ENCODE measurements at places on chromosomes 3 and 15.

GRCh38 chr3:62696011-62696410 is 179.2 kb downstream of the CADPS start:
- H3K27ac ChIP-seq: no peak overlapping the region
- no peaks in the 10 kb centered on the region for H3K27me3 ChIP-seq
- H3K4me3 ChIP-seq: no peak overlapping the region
- no peaks in the 10 kb centered on the region for H3K36me3 ChIP-seq
- H3K4me1 ChIP-seq: no peaks in the 10 kb centered on the region

- DNase-seq: no peak
- H3K36me3 ChIP-seq: no peaks in the 10 kb centered on the region
- H3K4me3 ChIP-seq: no peak overlapping the region
- no peak overlapping the region for H3K27ac ChIP-seq
- H3K4me1 ChIP-seq: no peaks in the 10 kb centered on the region
Observed at GRCh38 chr15:67723294-67724024, 101.8 kb upstream of the SKOR1 start.

- peak overlapping the region; percentile 27 for H3K4me3 ChIP-seq
- H3K4me1 ChIP-seq: peaks cover 98% of the 10 kb centered on the region
- H3K36me3 ChIP-seq: no peaks in the 10 kb centered on the region
Observed at GRCh38 chr3:129598000-129598381, 8.5 kb downstream of the PLXND1 start.

- no peaks in the 10 kb centered on the region for H3K27me3 ChIP-seq
- no peak overlapping the region for H3K27ac ChIP-seq
- no peaks in the 10 kb centered on the region for H3K36me3 ChIP-seq
- H3K4me3 ChIP-seq: no peak overlapping the region
Observed at GRCh38 chr15:95880630-95881029, 449.9 kb upstream of the NR2F2 start.

DNA sequence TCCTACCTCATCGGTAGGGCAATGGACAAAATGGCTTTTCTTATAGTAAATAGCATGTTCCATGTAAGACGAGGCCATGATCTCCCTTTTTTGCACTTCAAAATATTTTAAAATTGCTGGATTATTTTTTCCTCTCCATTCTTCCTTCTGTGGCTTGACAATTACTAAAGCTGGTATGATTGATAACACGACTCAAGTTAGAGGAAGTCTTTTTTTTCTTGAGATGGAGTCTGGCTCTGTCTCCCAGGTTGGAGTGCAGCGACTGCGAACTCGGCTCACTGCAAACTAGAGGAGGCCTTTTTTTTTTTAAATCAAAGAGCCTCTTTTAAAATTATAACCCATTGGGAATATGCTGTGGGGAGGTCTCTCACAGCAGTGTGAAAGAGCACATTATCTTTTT is 124.5 kb upstream of the TBL1XR1 start:
- no peak for DNase-seq
- no peaks in the 10 kb centered on the region for H3K27me3 ChIP-seq
- no peaks in the 10 kb centered on the region for H3K4me1 ChIP-seq
- no peak overlapping the region for H3K4me3 ChIP-seq
- H3K27ac ChIP-seq: no peak overlapping the region

All from right atrium auricular region (tissue), 2 donors.